AML-193 (cell line): ENCODE measurements at places on chromosomes 13 and 19.

DNA sequence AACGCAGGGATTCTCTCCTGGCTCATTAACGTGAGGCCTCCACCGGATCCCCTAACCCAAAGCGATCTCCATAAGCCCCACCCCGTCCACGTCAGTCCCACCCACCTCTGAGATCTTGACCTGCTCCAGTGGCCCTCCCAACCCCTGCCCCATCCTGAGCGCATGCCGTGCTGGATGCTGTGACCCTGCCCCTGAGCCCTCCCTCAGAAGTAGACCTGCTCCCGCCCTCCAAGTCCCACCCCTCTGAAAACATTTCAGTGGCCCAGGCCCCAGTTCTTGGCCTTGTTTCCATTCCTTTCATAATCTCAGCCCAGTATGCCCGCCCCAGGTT, 19.9 kb downstream of the LMTK3 start:
- DNase-seq = no peak

DNA sequence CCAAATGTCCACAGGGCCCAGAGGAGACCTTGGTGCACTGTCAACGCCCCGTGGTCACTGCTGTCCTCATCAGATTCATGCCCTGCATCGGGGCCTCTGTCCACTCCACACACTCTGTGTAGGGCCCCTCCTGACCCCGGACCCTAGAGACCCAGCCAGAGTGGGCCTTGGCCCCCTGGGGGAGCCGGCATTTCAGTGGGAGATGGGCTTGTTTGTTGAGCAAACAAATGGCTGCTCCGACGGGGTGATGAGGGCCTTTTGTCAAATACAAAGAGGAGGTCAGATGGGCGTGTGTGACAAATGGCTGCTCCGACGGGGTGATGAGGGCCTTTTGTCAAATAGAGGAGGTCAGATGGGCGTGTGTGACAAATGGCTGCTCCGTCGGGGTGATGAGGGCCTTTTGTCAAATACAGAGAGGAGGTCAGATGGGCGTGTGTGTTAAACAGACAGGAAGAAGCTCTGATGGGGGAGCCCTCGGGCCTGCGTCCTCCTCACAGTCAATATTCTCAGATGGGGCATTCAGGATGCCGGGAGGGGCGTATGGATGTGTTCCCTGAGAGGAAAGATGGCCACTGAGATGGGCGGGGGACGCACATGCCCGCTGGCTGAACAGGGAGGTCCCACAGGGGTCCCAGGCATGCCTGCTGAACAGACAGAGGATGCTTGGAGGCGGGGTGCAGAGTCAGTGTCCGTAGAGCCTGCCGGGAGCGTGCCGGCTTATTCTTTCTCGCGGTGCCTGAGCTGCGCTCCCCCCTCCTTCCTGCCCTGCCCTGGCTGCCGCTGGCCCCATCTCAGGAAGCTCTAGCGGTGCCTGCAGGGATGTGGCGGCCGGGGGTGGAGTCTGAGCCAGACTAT, 36.3 kb downstream of the SMIM24 start:
- no peak for DNase-seq

- peak; percentile 63 for DNase-seq
Measured at GRCh38 chr13:24203811-24204210, 43.3 kb downstream of the SPATA13 start.

- DNase-seq = no peak
Measured at GRCh38 chr13:110245416-110245899, 61.5 kb downstream of the COL4A1 start.

GRCh38 chr19:15123900-15124299, 16.7 kb downstream of the SYDE1 start:
- no peak for DNase-seq

- DNase-seq = no peak
Measured at GRCh38 chr13:19861762-19862161, 1.7 kb downstream of the ZMYM5 start.

DNA sequence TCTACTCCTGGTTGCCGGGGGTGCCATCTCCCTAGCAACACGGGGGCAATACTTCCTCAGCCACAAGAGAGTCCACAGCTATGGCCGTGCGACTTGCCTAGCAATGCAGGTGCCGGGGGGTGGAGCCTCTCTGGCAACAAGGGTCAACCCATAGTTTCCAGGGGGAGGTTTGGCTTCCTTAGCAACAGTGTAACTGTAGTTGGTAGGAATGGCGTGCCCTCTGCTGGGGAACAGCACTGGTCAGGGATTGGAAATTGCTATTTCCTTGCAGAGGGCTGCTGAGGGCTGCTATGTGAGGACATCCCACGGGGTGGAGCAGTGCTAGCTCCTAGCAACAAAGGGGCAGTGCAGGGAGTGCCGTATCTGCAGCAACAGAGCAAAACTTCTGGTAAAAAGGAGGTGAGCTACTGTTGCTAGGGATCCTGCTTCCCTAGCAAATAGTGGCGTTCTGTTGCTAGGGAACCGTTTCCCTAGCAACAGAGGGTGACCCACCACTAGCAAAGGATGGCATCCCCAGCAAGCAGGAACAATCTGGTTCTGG, 7.0 kb upstream of the TMC4 start:
- DNase-seq = no peak

DNA sequence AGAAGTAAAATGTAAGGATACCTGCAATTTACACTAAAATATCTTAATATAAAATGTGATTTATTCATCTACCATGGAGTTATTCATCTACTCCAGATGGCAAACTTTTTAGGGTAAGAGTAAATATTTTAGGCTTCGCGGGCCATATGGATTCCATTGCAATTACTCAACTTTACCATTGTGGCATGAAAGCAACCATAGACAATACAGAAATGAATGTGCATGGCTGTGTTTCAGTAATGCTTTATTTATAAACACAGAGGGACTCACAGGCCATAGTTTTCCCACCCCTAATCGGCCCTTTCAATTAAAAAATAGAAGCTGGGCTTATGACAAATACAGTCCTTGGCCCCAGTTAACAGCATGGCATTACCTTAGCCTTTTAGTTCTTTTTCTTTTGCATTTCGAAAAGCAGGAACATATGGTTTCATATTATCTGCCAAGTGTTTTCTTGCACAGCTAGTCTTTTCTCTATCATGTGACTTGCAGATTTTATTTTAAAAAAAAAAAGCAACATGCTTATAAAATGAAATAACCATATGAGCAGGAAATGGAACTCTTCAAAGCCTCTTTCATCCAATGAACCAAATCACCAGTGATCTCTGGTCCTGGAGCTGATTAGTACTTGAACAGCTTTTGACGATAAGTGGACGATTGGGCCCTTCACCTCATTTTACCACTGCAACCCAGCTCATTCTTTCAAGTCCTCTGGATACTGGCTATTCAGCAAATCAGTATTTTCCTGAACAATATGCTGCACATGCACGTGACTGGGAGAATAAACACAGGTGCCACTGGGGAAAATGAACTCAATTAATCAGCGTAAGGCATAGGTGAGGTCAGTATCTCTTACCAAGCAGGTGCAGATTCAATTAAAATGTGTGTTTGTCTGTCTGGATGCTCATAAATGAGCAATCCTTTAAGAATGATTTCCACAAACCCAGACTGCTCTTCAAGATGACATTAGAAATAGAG, 63.9 kb downstream of the LHFPL6 start:
- no peak for DNase-seq

DNA sequence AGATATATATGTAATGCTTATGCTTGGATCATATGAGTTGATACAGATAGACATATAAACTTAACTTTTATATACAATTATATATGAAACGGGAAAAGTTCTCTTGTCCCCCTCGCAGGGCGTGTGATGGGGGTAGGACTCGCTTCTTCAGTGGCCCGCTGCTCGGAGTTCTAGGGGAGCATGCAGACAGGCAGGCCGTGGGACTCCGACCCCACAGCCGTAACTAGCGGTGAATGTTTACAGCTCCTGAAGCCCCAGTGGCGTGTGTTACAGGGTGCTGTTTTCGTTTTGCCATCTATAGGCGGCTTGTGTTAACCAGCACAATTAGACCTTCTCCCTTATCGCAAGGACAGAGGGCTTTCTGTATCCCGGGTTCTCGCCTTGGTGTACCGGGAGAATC, 1899.8 kb downstream of the PCDH9 start:
- no peak for DNase-seq

GRCh38 chr13:33051632-33052031, 35.4 kb downstream of the KL start:
- no peak for DNase-seq

- no peak for DNase-seq
Measured at GRCh38 chr13:66214467-66214866, 1015.7 kb downstream of the PCDH9 start.

DNA sequence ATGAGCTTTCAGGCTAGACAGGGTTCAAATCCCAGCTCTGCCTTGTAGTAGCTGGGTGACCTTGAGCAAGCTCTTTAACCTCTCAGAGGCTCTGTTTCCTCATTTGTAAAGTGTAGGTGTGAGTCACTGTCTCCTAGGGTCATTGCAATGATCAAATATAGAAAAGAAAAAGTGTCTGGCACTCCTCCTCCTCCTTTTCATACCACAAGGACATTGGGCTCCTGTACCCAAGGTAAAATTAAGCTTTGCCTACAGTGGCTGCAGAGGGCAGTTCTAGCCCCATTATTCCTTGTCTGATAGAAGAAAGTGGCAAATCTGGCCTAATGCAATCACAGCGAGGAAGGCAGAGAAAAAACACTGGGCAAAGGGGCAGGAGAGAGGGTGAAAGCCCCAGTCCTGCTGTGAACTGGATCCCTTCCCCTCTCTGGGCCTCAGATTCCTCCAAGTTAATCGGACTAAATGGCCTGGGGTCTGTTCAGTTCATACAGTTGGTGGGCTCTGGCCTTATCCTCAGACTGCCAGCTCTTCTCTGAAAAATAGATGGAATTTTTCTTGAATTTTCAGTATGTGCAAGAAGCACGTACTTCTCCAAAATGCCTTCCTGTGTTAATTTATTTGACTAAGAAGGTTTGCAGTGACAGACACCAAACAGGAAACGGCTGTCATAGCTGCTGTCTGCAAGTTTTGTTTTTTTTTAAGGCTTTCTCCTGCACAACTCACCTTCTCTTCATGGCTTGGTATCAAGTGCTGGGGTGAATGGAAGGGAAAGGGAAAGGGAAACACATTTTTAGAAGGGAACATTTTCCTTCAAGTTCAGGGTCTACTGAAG, 35.3 kb downstream of the RGCC start:
- peak; percentile 72 for DNase-seq

- no peak for DNase-seq
Measured at GRCh38 chr13:98798849-98799645, 46.6 kb upstream of the SLC15A1 start.

DNA sequence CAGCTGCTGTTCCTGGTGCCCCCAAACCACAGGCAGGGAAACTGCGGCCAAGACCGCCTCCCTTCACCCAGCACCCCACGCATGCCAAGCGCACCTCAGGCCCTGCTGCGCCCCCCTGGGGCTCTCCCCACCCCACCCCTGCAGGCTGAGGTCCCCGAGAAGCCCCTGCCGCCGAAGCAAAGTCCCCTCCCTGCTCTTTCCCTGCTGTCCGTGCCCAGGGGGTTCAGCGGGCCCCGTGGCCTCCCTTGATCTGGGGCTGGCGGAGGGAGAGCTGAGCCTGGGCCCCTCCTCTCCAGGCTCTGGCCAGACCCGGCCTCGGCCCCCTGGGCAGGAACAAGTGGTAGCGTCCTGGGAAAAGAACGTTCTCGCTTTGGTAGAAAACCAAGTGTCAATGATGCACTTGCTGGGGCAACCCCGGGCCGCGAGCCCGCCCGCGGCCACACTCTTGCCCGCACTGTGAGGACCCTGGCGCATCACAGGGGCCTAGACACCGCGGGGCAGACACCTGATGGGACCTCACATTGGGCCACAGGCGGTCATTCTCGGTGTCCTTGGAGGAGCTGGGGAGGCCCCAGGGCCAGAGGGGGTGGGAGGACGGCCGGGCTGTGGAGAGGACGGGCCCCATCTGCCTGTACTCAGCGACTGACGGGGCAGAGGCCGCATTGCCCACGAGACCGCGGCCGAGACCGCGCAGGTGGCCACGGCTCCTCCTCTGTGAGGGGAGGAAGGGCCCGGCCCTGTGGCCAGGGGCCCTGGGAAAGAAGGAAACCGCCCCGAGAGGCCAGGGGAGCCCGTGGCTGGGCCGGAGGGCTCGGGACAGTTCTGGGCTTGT, 29.0 kb downstream of the GPX4 start:
- no peak for DNase-seq

DNA sequence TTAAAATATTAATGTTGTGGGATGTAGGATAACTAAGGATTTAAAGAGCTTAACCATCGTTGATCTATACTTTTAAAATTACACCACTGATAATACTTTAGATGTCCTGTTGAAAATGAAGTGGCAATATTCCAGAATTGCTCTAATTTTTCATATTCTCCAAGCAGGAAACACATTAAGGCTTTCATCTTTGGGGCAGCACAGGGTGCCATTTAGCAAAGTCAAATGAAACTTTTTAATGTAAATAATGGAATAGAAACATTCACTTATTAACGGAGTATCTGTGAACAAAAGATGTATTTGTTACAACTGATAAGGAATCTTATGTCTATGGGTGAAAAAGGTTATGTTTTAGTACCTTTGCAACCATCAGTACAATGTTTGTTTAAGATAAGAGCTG, 50.0 kb upstream of the MIR17HG start:
- DNase-seq = no peak

DNA sequence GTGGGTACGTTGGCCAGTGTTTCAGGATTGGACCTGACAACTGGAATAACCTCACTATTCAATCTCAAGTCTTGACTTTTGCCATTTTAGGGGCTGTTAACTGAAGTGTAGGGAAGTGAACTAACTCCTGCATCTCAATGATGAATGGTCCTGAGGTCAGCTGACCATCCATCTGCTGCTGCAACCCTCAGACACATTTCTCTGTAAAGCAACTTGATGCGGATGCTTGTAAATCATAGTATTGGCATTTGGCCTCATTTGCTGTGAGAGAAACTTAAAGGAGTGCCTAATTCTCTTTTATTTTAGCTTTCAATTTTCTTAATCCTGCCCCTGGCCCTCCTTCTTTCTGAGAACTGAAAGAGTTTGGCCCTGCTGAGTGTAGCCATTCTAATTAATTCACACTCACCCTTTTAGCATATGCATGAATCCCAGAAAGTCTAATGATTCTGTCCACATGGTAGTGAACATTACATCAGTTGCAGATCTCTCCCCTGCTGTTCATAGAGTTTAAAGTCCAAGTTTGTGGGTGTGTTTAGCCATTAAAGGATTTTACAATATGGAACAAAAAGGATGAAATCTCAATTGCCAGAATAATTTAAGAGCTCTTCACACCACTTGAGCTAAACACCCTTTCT, 1531.4 kb upstream of the SLC10A2 start:
- no peak for DNase-seq

DNA sequence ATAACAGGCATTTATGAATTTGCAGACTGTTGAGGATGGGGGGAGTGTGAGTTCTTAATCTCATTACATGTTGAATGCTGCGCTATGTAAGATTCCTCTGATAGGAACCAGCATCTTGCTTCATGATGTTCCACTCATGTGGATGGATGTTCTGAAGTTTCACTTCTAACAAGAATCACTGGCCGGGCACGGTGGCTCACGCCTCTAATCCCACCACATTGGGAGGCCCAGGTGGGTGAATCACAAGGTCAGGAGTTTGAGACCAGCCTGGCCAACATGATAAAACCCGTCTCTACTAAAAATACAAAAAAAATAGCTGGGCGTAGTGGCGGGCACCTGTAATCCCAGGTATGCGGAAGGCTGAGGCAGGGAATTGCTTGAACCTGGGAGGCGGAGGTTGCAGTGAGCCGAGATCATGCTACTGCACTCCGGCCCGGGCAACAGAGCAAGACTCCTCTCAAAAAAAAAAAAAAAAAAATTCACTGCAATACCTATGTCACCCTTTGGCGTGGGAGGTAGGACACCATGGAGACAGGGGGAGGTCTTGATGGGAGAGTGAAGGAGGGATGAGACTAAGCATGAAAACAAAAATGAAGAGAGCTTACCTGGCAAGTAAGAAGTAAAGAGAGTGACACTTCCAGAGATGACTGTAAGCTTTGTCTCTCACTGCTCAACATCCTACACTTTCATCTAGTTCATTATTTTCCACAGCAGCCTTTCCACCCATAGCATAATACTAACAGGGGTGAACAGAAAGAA, 133.0 kb downstream of the DCT start:
- no peak for DNase-seq
